ENCODE measurements at places on chromosomes 6 and 20.
A peak's percentile ranks its signal among the peaks of the same experiment; 100 is the strongest.

GRCh38 chr6:31727717-31728671 is 1.1 kb downstream of the DDAH2 start:
- DNase-seq = no peak

GRCh38 chr6:151589667-151590066 is 95.8 kb downstream of the CCDC170 start:
- no peak for DNase-seq

GRCh38 chr6:159169557-159170332 is 545 bp downstream of the FNDC1 start:
- DNase-seq = no peak

- peak; percentile 42 for DNase-seq
Observed at GRCh38 chr6:109296452-109296851, 85.8 kb downstream of the CD164 start.

DNA sequence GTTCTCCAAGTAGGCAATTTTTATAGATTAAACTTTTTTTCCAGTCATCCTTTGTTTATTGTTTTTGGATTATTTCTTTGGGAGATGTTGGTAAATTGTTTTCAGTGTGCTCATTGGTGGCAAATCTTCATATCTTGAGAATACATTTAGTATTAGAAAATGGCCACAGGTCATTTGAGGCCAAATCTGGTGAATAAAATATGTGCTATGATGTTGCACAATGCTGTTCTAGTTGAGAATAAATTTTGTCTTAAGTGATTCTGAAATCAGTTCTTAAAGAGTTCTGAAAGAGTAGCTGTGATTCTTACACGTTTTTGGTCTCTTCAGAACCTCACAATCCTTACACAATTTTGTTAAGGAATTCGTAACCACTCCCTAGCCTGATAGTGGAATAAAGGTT is 20.1 kb downstream of the CDKAL1 start:
- no peak for DNase-seq

- no peak for DNase-seq
Observed at GRCh38 chr20:417801-418342, 9.8 kb downstream of the RBCK1 start.

DNA sequence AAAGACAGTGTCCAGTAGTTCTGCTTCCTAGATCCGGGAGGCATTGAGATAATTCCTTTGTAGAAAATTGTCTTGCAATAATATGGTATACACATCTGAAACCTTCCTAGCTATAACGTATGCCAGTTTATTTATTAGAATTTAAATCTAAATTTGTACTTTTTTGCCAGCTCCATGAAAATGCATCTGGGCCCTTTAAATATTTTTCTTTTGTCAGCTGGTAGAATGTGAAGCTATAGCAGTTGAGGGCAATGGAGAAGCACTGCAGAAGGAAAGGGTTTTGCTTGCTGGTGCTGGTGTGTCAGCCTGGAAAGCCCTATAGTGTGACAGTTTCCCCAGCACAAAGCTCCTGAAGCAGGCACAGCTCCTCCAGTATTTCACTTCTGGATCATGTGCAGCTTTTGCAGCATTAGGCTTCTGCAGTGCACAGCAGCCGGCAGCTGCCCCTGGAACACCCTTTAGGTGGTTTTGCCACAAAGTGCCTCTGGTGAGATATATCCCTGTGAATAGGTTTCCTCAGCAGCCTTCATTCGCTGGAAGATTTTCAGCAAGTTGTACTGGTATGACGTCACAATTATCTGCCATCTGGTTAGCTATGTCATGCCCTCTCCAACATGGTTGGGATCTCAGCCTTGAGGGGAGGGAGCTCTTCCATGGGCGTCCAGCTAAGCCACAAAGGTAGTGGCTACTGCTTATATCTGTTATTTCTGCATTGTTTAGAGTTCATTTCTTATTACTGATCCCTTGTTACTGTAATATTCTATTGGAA is 40.0 kb upstream of the L3MBTL3 start:
- no peak for DNase-seq

- no peak for DNase-seq
Observed at GRCh38 chr6:110699780-110700179, 115.5 kb downstream of the CDK19 start.

DNA sequence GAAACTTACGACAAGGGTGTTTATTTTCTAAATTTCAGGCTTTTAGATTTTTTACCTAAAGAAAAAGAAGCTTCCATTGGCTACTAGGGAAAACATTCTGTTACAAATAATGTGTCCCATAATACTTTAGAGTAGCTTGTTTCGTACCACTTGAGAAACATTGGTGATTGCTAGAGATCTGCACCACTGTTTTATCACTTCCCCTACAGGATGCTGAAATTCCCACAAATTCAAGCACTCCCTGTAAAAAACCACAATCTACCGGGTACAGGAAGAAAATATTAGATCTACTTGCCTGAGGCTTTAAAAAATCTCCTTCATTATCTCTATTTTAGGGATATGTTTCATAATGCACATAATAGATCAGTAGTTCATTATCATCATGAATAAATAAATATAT is 29.9 kb downstream of the SEL1L2 start:
- DNase-seq = no peak

- no peak for DNase-seq
Observed at GRCh38 chr6:139625998-139626975, 251.8 kb upstream of the CITED2 start.

DNA sequence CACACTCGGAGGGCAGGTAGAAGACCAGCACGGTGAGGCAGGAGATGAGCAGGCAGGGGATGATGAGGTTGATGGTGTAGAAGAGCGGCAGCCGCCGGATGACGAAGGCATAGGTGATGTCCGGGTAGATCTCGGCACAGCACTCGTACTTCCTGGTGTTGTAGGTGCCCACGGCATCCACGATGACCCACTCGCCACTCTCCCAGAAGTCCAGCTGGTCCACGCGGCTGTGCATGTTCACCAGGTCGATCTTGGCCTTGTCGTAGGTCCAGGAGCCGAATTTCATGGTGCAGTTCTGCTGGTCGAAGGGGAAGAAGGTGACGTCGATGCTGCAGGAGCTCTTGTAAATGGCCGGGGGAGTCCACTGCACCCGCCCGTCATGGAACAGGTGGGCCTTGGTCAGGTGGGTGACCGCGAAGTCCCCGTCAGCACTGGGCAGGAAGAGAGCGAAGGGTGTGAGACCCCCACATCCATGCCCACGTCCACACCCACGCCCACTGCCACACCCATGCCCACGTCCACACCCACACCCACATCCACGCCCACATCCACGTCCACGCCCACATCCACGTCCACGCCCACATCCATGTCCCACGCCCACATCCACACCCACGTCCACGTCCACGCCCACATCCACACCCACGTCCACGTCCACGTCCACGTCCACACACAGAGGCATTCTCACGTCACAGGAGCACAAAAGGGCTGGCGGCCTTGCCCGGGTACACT is 10.4 kb downstream of the CHRNA4 start:
- no peak for DNase-seq

DNA sequence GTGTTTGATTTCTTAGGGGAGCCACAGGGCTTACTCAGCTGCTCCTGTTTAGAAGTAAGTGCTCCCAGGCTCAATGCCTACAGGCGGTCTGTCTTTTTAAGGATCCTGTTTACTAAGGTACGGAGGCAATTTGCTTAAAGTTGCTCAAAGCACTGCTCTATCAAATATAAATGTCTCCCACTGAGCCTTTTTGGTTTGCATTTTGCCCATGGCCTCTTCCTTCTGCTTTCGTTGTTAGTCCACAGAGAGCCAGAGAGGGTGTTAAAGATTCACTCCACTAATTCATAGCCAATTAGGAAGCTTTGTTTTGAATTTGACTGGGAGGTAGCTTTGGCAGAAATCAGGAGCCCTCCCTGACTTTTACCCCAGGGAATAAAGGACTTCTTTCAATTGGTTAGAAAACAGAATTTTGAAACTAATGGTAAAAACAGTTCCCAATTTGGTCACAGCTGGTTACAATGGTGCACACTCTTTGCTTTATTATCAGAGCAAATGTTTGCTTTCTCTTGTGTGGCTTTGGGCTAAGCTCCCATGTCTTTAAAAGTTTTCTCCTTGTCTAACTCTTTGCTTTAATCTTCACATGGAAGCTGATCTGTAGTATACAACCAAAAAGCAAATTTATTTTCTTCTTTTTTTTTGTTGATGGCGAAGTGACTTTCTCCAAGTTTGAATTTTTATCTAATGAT is 126.2 kb downstream of the IMPG1 start:
- DNase-seq = no peak

- DNase-seq = no peak
Observed at GRCh38 chr6:79423216-79423615, 114.0 kb downstream of the LCA5 start.

DNA sequence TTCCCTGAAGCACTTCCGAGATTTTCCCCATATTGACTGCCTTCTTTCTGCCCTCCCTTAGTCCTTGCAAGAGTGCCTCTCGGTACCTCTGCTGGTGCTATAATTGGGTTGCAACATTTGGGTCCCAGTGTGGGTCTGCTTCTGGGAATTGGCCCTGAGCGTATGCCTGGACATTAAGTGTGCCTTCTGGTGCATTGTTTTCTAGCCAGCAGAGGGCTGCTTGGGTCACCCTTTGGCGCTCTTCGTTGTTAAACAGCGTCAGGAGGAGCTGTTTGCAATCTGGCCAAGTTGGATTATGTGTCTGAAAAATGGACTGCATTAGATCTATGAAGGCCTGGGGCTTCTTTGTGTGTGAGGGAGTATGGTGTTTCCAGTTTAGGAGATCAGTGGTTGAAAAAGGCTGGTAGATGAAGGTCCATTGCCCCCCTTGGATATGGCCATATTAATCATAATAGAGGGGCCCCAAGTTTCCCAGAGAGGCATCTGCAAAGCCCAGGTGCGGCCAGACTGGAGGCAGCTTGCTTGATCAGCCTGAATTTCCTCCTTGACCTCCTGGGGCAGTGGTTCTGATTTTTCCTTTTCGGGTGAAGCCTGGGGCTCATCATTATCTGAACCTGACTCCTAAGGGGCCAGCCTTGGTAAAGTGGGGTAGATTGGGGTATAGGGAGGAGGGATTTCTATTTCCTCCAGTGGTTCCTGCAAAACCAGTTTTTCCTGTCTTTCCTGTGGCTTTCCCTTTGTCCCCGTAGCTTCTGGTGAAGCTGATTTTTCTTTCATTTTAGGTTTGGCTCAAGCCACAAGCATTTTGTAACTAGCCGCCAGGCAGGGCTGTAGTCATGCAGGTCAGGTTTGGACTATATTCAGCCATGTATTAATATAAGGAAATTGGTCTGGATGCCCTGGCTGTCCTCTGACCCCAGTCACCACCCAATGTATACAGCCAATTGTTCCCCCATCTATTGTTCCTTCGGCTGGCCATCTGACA is 85.4 kb upstream of the GPR6 start:
- no peak for DNase-seq

DNA sequence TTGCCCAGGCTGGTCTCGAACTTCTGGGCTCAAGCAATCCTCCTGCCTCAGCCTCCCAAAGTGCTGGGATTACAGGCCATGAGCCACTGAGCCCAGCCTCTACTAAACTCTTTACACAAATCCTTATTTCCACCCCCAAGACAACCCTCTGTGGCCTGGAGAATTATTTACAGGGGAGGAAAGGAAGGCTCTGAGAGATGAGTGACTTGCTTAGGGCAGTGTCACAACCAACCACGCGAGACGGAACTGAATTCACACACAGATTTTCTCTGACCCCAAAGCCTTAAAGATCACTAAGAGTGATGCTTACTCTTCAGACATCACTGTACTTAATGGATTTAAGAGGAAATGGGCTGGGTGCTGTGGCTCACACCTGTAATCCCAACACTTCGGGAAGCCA is 86.2 kb downstream of the RIPOR3 start:
- no peak for DNase-seq

GRCh38 chr6:108850669-108851465 is 2.6 kb downstream of the ARMC2 start:
- no peak for DNase-seq

DNA sequence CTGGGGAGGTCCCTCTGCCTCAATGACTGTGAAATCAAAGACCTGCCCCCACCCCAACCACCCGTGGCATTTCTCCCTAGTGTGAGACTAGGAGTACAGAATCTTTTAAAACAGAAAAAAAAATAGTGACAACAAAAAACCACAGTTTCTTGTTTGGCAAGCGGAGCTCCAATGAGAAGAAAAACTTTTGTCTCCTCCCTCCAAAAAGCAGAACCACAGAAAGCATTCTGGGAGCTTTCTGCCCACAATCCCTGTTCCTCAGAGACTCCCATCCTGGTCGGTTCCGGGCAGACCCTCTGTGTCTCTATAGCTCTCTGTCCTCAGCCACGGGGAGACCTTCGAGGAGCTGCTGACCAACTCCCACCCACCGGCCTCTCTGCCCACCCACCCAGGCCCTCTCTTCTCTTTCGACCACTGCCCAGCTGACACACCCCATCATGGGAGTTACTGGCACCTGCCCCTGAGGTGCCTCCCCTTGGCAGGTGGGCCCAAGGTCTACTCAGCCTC is 4.9 kb downstream of the PREX1 start:
- no peak for DNase-seq

GRCh38 chr20:51586005-51586440 is 43.5 kb upstream of the NFATC2 start:
- no peak for DNase-seq

GRCh38 chr6:100573166-100573565 is 108.4 kb upstream of the SIM1 start:
- DNase-seq = no peak

DNA sequence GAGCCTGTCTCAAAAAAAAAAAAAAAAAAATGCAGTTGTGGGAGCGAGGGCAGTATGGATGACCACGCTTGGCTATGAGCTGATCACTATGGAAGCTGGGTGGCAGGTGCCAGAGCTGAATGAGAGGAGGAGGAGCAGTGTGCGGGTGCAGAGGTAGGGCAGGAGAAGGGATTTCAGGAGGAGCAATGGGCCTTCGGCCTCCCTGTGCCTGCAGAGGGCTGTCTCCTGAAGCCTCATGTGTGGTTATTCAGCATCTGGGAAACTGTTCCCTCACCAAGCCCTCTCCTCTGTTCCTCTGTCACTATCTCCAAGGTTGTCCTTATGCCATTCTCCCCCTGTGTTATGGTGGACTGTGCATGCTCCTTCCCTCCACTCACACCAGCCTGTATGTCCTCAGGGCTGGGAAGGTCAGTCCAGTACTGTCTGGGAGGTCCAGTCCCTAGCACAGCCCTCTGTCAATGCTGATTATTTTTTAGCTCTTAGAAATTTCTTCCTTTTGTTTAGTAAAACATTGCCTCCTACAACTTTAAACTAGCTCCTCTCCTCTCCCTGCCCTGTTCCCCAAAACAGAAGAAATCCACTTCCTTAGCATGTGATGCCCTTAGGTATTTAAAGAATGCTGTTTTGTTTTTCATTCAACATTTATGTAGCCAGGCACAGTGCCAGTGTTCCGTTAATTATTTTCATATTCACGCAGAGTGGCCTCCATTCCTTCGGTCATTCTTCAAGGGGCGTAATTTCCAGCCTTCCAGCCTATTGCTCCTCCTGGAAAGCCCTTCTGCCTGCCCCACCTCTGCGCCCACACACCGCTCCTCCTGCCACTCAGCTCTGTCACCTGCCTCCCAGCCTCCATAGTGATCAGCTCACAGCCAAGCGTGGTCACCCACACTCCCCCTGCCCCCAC is 48.9 kb downstream of the CNBD2 start:
- no peak for DNase-seq
